ENCODE measurements at places on chromosomes 2 and 18. TPM values are rescaled to one million over a fixed set of nuclear protein-coding genes. Genes with fewer than 3 reads are reported as not detected.

Gene RNF125
- 10.9 TPM for total RNA-seq

Gene SERPINB3
- total RNA-seq = 0.16 TPM

DNA sequence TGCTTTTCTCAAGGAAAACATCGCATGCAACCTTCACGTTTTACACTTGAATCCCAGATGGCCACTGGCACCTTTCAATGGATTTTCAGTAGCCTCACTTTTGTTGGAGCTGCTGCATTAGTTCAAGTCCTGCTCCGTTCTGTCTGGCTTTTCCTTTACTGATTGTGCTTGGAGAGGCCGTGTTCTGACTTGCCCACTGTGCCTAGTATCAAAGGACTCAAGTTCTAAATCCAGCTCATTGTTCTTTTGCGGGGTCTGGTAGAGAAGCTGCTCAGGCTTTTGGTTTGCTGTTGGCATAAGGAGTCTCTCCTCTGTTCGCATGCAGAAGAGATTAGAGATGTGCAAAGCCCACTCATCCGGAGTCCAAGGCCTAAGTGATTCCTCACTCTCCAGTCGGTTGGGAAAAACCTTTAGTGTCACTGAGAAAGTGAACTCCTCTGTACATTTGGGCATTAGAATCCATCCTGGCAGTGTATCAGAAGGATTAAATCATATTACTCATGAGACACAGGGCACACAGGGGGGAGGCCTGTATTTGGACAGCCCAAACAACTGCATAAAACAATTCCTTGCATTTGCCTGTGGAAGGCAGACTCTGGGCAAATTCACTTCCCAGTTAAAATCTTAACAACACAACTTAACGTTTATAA is 69.7 kb downstream of the NCK2 start:
- no peak for DNase-seq

DNA sequence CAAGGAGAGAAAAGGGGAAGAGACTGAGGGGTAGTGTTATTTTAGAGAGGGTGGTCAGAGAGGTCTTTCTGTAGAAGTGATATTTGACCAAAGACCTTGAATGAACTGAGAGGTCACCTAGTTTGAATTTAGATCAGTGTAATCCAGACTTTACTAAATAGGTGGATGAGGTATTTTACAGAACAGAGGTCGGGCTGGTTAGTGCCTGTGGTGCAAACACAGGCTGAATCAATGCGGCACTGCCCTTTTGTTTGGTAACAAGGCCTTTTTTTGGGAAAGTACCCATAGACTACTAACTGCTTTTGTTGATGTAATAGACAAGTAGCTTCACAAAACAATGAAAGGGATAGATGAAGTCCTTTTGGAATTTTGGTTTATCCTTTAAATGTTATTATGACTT is 15.9 kb downstream of the RAPGEF4 start:
- DNase-seq = no peak

Gene ADGRF3
- 0.37 TPM for total RNA-seq

GRCh38 chr2:224882291-224883171 is 159.7 kb downstream of the DOCK10 start:
- DNase-seq = no peak

DNA sequence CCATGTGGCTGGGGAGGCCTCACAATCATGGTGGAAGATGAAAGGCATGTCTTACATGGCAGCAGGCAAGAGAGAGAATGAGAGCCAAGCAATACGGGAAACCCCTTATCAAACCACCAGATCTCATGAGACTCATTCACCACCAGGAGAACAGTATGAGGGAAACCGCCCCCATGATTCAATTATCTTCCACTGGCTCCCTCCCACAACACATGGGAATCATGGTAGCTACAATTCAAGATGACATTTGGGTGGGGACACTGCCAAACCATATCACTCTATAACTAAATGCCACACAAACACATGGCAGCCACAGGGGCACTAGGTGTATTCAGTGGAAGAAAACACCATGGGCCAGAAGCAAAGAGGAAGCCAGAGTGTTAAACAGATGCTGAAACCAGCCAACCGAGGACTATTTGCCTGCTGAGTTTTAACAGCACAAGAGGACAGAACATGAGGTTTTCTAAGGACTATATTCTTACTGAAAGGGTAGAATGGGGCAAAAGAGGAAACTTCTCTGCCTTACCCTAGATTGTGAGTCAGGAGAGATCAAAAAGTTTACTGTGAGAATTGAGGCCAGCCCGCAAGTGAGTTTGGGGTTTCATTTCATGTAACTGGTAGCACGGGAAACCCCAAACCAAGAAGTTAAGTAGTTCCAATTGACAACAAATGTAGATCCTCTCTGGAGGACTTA is 49.2 kb downstream of the SIGLEC15 start:
- no peak for DNase-seq

DNA sequence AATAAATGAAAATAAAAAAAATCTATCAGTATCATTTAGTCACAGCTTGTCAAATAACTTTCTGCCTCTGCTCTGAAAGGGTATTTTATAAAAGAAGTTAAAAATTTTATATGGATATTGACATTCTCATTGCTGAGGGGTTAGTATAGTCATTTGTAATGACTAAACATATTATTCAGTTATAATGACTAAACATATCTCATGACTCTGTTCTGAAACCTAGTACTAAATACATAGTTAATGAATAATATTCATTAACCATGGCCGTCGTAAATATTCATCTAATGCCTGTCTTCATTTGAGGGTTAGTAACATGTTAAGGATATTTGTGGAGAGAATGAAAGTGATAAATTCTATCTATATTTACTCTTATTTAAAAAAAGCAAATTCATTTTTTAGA is 69.1 kb upstream of the MAP4K3 start:
- DNase-seq = no peak

DNA sequence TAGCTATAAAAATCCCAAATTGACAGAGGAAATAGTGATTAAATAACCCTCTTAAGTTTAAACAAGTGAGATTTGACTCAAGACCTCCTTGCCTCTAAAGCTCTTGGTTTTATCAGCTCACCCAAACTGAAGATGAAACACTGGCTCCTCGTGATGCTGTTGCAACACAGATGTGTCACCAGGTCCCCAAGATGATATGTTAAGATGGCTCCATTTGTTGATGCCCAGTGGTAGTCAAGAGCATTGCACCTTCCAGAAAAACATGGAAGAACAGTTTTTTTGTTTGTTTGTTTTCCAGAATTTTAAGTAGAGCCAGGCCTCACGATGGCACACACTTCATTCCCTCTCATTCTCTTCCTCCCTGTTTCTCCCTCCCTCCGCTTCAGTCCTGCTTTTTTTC is 399.8 kb downstream of the TXNL1 start:
- no peak for DNase-seq

DNA sequence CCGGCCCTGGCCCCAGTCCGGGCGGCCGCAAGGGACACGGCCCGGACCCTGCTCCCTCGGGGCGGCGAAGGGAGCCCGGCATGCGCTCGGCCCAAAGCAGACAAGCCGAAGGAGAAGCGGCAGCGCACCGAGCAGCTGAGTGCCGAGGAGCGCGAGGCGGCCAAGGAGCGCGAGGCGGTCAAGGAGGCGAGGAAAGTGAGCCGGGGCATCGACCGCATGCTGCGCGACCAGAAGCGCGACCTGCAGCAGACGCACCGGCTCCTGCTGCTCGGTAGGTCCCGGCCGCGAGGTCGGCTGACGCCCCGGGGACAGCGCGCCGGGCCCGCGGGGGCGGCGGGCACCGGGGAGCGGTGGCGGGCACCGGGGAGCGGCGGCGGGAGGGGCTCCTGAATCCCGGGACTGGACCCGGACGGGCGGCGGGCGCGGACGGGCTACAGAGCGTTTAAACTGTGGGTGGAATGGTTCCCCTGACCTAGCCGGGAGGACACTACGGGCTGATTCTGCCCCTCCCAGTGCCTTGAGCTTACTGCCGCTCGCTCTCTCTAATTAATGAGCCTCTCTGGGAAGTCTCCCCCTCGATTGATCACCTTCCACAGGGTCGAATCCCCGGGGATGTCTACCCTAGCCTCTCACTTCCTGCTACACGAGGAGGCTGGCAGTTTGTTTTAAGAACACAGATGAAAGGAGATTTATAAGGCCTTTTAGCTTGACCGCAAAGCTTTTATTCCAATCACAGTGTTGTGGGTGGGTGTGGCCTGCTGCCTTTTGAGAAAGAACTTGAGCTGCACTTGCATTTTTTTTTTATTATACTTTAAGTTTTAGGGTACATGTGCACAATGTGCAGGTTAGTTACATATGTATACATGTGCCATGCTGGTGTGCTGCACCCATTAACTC is 853 bp downstream of the GNAL start:
- DNase-seq = no peak

DNA sequence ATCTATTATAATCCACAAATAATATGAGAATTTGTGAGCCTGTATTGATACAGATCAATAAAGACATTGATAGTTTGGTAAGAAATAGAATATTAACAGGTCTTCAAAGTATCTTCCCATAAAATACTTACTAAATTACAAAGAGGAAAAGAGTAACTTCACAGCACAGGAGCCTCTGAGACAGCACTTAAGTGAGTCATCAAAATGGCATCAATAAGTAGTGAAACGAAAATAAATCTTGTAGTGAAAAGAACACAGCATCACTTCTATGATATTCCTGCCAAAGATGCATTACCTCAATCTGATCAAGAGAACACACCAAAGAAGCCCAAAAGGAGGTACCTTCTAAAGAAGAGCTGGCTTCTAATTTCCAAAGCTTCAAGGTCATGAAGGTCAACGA is 116.4 kb downstream of the CBLN2 start:
- DNase-seq = no peak

- DNase-seq = no peak
Measured at GRCh38 chr2:39281391-39281790, 37.6 kb upstream of the CDKL4 start.

DNA sequence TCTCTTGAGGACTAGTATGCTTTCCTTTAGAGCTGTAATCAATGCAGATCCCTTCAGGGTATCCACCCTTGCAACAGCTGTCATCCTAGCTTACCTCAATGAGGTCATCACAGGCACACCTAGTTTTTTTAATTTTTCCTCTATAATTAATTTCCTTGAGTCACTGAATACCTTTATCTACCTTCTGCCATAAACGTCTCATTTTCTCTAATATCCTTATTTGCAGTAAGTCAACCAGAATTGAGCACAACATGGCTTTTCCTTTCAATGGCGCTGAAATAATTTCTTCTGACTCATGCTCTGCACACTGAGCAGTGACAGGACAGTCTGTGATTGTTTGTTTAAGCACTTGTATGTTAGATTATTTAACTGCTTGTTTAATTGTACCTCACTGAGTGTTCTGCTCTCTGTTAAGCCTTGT is 49.4 kb downstream of the ETAA1 start:
- no peak for DNase-seq

Measured in urinary bladder (tissue), 4 donors.